ENCODE measurements at places on chromosomes 13 and 19.

- no peak for DNase-seq
These were observed 807.6 kb downstream of the UQCRFS1 start for GRCh38 chr19:28405346-28405742.

GRCh38 chr13:100818711-100819110 is 144.1 kb upstream of the TMTC4 start:
- DNase-seq, result no peak

DNA sequence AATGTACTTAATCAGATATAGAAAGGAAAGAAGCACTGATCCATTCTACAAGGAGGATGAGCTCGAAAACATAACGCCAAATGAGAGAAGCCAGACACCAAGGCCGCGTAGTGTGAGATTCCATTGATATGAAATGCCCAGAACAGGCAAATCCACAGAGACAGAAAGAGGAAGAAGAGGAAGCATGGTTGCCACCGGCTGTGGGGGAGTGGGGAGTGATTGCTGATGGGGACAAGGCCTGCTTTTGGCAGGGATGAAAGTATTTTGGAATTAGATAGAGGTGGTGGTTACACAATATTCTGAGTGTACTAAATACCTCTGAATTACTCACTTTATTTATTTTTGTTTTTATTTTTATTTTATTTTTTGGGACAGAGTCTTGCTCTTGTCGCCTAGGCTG is 50.2 kb upstream of the KLF2 start:
- DNase-seq, result no peak

GRCh38 chr19:18589380-18590272 is 1.0 kb downstream of the REX1BD start:
- DNase-seq, result no peak

DNA sequence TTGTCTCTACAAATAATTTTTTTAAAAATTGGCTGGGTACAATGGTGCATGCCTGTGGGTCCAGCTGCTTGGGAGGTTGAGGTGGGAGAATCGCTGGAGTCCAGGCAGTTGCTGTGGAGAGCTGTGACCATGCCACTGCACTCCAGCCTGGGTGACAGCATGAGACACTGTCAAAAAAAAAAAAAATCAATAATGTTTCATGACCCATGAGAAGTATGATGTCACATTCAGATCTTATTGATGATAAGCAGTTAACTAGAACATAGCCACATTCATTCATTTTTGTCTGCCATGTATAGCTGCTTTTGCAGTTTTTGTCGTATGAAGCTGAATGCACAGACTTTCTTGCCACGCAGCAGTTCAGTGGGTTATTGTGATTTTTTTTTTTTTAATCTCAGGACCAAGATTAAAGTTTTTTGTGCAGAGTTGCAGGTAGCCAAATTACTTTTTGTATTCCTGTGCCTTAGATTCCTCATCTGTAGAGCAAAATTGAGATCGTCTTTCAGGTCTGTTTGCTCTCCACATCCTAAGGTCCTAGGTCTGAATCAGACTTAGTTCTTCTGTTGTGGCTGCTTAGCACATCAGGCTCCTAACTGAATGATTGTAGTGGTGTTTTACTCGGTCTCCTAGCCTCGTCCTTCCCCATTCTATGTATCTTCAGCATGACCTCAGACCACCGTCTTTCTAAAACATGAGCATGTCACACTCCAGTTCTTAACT is 145.2 kb downstream of the GGACT start:
- no peak for DNase-seq

- no peak for DNase-seq
These were observed 27.8 kb upstream of the F2RL3 start for GRCh38 chr19:16861011-16861410.

- no peak for DNase-seq
These were observed 1.9 kb upstream of the MEF2B start for GRCh38 chr19:19171821-19172532.

DNA sequence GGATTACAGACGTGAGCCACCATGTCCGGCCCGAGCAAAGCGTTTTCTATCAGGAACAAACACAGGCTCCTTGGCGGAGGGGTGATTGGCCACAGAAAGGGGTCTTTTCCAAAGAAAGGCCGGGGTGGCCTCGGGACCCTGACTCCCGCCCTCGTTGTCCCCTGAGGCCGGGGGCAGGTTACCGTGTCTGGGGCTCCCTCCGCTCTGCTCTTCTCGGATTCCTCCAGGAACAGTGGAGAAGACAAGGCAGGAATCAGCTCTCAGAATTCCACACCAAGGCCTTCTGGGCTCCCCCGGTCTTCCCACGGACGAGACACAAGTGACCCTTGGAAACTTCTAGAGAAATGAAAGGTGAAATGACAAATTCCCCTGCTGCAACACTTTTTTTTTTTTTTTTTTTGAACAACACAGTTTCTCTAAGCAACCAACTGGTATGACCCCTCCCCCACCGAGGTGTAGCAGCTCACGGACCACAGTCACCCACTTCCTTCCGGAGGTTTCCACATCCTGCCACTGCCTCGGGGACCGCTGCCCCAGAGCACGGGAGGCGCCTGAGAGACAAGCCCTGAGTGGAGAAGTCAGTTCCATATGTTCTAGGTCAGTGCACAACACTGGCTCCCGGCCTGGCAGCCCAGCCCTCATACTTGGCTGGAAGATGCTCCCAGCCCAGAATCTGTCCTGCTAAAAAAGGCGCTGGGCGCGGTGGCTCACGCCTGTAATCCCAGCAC is 11.0 kb downstream of the MOB3A start:
- peak; percentile 95 for DNase-seq

DNA sequence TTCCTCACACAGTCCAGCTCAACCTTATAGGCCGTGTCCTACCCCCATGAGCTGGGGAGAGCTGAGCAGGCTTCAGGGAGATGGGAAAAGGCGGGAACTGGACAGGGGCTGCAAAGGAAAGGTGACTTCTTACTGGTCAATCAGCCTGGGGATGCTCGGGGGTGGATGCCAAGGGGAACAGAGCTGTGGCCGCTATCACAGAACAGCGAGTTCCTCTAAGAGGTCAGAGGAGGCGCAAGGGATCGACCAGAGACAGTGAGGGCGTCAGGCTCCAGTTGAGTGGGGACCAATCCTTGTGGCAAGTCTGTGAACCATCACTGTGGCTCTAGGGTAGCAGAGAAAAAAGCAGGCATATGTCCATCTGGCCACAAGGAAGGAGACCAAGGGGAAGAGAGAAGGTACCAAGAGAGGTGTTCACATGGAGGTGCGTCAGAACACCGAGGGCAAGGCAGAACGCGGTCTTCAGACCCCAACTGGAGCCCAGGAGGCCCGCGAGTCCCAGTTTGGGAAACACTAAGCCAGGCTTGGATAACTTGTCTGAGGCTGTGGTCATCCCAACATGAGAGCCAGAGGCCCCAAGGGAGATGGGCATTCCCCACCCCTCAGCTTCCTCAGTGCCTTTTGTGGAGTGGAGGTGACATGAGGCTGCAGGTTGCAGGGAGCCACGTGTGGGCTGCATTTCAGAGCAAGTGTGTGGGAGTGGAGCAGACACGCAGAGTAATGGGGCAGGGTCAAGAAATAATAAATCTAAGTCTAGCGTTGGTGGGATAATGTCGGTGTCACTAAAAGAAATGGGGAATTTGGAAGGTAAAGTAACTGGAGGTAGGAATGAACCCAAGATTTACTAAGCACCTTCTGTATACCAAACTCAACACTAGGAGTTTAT is 3.9 kb downstream of the F10 start:
- no peak for DNase-seq

- DNase-seq, result peak; percentile 39
These were observed 6.7 kb downstream of the POLR2E start for GRCh38 chr19:1088416-1089010.

- DNase-seq, result no peak
These were observed 2.8 kb downstream of the TNFSF14 start for GRCh38 chr19:6667114-6667627.

GRCh38 chr13:100130930-100131511 is 42.1 kb downstream of the PCCA start:
- DNase-seq, result no peak

DNA sequence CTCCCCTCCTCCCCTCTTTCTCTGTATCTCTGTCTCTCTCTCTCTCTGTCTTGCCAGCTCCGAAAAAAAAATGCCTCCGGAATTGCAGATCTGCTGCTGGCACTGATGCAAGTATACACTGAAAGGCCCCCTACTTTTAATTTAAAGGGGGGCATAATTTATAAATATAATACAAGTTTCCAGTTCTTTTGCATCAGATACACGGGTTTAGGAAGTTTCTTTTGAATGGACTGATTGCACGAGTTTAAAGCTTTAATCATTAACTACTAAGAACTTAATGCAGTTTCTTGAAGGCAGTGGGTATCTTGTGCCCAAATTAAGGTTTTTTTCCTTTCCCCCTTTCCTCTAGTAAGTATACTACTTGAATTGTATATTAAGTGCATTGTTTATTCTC is 1.4 kb downstream of the FGF9 start:
- DNase-seq, result no peak

DNA sequence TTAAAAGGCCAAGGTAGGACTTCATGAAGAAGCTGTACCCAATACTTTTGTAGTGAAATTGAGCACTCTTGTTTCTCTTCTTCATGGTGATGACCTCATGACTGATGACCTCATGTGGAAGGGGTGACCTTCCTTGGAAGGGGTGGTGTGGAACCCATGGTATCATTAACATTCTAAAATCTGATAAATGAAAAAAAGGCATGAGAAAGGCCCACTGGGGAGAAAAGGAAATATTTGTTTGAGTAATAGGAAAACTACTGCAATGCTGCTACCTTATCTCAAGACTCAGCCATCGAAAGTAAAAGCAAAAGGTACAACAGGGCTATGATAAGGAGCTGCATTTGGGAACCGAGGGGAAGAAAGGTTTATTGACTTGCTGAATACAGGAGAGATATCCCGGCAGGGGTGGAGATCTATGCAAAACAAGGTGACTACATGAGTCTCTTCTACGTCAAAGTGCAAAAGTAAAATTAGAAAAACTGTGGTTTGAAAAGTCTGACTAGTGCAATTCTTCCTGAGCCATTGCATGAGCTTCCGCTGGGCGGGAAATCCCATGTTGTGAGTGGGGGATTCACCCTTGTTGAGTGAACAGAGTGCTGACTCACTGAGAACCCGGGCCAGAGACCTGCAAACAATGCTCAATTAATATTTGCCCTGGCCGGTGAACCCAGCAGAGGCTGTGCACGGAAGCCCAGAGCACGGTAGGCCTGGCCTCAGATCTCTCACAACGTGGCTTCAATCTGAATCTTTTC is 138.9 kb upstream of the RFC3 start:
- no peak for DNase-seq

DNA sequence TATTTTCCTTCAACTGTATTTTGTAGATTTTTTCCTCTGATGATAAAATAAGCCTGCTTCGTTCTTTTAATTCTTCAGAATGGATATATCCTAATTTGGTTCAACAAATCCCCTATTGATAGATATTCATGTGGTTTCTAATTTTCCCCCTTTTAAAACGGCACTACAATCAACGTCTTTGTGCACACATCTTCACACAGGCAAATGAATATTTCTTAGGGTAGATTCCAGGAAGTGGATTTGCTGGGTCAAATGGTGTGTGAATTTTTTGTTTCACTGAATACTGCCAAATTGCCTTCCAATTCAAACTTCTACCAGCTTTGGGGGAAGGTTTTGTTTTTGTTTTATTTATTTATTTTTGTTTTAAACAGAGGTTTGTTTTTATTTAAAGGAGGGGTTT is 287.2 kb downstream of the FOXO1 start:
- no peak for DNase-seq

- no peak for DNase-seq
These were observed 5.1 kb downstream of the ZNF555 start for GRCh38 chr19:2846180-2846894.

DNA sequence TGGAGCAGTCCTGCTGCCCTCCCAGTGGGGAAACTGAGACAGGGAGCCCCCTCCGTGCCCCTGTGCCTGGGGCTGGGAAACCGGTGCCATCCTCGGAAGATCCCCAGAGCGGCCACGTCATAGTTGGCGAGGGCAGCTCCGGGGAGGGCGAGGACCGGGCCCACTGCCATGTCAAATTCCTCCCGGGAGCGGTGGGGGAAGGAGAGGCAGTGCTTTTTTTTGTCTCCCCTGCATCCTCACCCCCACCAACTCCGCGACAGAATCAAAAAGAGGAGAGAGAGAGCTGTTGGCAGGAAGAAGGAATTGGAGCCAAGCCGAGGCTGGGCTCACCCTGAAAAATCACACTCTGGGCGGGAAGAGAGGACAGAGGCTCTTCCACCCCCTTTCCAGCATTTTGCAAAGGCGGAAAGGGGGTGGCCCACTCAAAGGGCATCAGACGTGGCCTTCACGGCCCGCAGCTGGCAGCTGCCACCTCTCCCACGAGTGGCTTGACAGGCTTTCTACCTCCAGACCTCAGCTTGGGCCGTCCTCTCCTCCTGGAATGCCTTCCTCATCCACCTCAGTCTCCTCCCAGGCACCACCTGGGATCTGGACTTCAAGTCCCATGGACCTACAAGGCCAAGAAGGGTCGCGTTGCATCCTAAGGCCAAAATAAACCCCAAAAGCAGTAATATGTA is 19.6 kb upstream of the NFIC start:
- DNase-seq, result no peak

- no peak for DNase-seq
These were observed 34.6 kb downstream of the NHLRC3 start for GRCh38 chr13:39072842-39073241.

- no peak for DNase-seq
These were observed 50.9 kb downstream of the SOX21 start for GRCh38 chr13:94661406-94661805.

- DNase-seq, result no peak
These were observed 8.3 kb downstream of the COL4A1 start for GRCh38 chr13:110298505-110299282.

DNA sequence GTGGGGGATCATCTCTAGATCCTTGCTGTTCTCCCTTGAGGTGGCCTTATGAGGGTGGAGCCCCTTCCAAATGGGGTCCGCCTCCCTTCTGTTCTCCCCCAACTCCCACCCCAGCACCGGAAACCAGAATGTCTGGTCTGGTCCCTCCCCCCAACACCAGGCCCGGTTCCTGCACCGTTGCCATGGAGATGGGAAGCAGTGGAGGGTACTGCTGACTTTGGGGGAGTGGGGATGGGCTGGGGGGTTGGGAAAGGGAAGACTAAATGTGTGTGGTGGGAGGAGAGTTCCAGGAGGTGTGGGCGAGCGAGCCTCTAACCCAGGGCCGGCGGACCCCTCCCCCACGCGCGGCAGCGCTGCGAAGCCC is 1.7 kb downstream of the SHANK1 start:
- DNase-seq, result no peak

- DNase-seq, result peak; percentile 54
These were observed 737 bp upstream of the ZNF181 start for GRCh38 chr19:34733266-34733745.

DNA sequence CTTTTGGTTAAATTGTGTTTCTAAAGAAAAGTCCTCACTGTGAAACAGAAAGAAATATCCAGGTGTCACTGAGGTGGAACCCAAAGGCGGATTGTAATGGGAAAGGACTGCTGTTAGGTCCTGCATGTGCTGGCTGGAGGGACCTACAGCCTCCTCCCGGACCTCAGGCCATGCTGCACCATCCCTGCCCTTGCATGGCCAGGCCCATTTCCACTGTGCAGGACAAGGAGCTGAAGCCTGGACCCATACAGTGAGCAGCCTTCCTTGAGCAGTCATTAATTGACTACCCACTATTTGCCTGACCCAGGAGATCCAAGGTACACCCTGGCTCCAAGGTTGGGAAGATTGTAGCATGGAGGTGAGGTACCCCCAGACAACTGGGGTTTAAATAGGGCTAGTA is 17.6 kb downstream of the VSTM2B start:
- DNase-seq, result no peak

Measured in stimulated activated naive CD4-positive, alpha-beta T cell (primary cell).